Stimulated activated naive B cell treated with anti-CD40 and anti-IgM and Interleukin-4, amounts not matched to agents 10 μg/mL and 1 μg/mL and 100 μg/mL, for 72 hours (primary cell): ENCODE measurements at places on chromosomes 7 and 10.

DNA sequence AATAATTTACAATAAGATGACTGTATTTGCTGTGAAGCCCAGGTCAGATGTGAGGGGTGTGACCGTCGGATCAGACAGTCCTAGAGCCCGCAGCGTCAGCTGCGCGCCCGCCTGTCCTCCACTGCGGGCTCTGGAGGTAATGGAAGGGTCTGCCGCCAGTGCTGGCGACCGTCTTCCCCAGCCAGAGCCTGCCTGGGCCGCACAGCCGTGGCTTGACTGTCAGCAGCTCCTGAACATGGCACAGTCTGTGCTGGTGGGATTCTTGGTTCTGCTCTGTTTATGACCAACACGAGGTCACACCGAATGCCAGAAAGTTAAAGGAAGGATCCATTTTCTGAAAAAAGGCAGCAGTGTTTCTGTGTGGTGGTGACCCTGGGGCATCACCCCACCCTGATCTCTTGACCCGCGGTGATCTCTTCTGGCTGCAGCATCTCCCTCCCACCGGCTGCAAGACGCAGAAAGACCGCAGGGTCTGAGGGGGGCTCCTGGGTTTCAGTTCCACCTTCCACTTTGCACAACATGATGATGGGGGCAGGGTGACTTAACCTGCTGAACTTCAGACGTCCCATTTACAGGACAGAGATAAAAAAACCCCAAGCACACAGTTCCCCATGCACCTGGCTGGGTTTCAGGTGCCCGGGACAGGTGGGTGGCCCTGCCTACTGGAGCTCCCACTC, 103.7 kb downstream of the DNAJB6 start:
- DNase-seq: no peak

DNA sequence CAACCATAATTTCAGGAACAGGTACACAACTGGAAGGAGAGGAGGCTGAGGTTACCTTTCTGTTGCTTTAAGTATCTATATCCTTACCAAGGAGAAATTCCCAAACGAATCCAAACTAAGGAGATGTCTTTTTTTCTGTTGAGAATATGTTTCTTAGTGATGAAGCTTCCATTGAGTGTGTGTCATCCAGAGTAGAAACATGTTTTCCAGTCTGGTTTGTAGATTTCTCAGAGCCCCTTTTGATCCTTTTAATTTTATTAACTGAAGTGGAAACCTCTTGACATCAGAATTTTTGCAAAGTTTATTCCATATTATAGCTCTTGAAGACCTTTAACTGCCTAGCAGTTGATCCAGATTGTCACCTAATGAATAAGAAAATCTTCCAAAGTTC, 207.1 kb upstream of the FERD3L start:
- DNase-seq: no peak

- DNase-seq: peak; percentile 1
Measured at GRCh38 chr10:17428351-17429097, 25.9 kb downstream of the ST8SIA6 start.

DNA sequence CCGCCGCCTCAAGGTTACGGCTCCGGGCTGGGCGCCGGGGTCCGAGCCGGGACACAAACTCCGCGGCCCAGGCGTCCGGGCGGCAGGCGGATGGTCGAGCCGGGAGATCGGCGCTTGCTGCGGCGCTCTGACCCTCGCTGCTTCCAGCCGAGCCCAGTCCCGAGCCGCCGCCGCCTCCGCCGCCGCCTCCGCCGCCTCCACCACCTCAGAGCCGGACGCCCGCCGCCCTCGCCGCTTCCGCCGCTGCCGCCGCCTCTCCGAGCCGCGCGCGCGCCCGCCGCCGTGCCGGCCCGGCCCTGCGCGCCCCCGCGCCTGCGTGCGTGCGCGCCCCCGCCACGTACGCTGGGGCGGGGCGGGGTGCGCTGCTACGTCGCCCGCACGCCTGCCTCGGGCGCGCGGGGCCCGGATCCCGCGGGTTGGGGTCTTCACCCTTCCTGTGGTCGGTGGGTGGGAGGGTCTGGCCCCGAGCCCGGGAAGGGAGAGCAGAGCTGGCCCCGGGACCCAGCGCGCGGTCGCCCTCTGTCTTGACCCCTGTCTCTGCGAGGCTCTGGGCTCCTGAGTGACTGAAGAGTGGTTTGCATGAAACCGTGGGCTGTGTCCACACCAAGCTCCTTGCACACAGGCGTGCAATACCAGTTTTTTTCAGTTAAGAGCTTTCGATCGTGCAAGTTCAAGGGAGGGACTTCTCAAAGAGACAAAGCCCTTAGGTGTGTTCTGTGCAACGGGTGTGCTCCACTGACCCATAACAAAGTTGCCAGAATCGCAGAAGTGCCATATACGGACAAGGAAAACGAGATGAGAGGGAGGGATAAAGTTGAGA, at the start of gene SMURF1:
Gene SMURF1, minus strand, starts transcription at position 256 of the 820 bp plus-strand sequence. CDS start 328 bp downstream, outside the sequence.
- DNase-seq: peak; percentile 71

DNA sequence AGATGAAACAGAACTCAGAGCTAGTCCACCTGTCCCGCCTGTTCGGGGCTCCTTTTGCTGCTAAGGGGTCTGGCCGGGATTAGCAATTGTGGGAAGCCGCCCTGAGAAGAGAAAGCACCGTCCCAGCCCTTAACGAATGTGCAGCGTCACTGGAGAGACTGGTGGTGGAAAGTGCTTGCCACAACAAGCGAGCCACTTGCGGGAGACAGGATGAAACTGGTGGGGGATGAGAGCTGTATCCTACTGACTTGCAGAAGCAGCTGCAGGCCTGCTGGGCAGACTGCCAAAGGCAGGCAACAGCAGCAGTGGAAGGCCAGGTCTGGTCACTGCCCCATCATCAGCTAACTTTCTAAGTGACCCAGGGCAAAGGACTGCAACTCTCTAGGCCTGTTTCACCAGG, 95.4 kb downstream of the FAM53B start:
- DNase-seq: no peak

DNA sequence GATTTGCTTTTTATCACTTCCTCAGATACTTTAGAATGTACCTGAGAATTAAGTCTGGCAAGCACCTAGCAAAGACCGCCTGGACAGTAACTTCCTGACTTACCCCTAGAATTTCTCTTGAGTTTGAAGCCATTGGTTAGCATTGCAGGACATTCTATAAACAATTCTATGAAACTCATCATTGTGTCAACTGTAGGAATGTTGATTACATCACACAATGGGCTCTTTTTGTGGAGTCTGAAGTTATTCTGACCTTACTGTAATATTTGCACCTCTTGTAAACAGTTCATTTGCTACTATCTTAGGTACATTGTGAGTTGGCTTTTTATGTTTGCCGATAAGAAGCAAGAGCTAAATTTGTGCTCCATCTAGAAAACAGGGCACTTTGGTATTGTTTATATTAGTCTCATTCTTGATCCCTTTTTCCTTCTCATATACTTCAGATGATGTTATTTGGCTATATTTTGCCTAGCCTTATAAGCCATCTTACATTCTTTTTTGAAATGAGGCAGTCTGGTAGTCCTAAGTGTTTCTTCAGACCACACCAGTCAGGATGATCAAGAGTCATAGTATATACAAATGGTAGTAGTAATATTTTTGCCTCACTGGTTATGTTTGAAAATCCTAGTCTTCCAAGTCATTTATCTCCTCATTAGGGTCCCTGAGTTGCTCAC, 52.4 kb downstream of the CASD1 start:
- no peak for DNase-seq

GRCh38 chr7:157008206-157009169, 2.0 kb downstream of the MNX1 start:
- DNase-seq: no peak

- no peak for DNase-seq
Measured at GRCh38 chr7:55097100-55097499, 78.3 kb downstream of the EGFR start.

GRCh38 chr7:151245360-151246101, 3.0 kb downstream of the SMARCD3 start:
- DNase-seq: no peak

- no peak for DNase-seq
Measured at GRCh38 chr10:44467090-44467489, 82.2 kb upstream of the CXCL12 start.

GRCh38 chr7:38565289-38565688, 65.9 kb downstream of the AMPH start:
- no peak for DNase-seq

- DNase-seq: no peak
Measured at GRCh38 chr10:121296881-121297585, 301.2 kb downstream of the FGFR2 start.

DNA sequence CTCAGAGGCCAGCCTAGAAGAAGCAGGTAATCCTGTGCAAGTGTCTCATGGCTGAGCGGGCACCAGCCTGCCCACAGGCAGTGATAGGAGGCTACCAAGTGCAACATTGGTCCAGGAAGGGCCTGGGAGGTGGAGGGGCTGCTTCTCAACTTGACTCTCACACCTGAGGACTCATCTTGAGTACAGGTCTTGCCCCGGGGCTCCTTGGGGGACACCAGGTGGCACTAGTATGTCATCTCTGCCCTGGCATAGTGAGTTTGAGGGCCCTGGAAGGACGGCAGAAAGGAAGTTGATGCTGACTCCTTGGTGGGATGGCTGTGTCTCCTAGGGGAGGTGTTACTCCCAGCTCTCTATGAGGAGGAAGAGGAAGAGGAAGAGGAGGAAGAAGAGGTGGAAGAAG, 2.3 kb downstream of the CCDC136 start:
- no peak for DNase-seq

- no peak for DNase-seq
Measured at GRCh38 chr10:97058521-97058920, 127.2 kb downstream of the SLIT1 start.

- no peak for DNase-seq
Measured at GRCh38 chr10:67079126-67079525, 153.3 kb downstream of the LRRTM3 start.

DNA sequence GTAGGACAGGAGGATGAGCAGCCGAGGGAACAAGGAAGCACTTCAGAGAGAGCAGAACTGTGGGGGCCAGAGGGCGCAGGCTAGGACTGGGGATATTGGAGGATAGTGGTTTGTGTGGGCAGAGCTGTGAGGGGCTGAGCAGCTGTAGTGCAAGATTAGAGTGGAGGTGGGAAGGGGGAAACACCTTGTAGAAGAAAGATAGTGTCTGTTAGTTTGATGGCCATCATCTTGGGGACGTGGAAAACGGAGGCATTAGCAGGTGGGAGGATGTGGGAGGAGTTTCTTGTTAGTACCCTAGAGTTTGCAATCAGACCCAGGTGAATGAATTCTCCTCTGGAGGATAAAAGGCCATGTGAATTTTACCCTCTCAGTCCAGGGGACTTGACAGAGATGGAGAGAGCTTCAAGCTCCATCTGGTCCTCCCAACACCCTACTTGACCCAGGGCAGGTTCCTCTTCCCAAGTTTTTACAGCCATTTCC, 34.0 kb downstream of the PRSS2 start:
- DNase-seq: peak; percentile 29

- no peak for DNase-seq
Measured at GRCh38 chr7:68205826-68206225, 1209.2 kb downstream of the TYW1 start.

DNA sequence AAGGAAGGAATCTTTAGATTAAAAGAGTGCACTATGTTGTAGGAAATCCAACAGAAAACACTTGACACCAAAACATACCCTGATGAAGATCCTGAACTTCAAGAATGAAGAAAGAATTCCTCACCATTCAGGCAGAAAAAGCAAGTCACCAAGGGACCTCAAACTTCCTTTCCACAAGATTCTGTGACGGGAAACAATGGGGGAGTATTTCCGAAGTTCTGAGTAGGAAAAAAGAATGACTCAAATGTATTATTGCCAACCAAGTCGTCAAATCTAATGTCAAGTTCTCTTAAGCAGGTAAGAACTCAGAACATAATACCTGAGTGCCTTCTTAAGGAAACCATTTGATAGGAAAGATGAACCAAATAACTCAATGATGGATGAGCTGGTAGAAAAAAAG, 44.7 kb upstream of the MTURN start:
- DNase-seq: no peak

DNA sequence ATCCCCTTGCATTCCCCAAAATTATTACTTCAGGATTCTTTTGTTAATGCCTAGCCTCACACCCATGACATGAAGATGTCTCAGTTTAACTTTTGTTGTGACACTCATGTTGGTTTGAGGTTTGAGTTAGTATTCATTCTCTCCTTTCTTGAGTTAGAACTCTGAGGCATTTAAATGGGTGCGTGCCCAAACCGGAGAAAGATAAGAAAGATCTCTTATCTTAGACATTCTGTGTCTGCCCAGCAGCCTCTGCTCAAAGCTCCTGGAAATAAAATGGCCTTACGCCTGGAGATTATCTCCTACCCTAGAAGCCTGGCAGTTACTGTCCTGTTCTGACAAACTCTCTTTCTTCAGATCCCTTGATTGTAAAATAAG, 26.3 kb downstream of the WBP1L start:
- DNase-seq: no peak

DNA sequence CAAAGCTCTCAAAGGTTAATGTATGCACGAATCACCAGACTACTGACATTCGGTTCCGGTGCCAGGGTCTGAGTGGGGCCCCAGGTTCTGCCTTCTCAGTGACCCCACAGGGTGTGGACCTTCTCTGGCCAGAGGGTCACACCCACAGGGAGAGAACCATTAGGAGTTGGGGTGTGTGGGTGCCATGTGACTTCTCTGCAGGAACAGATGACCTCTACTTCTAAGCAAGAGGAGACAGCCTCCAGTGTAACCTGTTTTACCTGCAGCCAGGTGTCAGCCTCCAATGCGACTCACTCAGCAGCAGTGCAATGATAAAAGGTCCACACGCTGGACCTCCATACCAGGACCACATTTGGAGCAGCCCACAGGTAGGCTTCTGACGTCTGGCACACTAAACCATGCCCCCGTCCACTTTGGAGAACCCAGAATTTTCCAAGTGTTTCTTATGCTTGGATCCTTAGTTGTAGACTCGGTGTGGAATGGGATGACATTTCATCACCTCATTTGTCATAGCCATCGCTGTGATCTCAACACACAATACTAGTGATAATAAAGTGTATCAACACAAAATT, 16.2 kb upstream of the INSIG1 start:
- DNase-seq: no peak

DNA sequence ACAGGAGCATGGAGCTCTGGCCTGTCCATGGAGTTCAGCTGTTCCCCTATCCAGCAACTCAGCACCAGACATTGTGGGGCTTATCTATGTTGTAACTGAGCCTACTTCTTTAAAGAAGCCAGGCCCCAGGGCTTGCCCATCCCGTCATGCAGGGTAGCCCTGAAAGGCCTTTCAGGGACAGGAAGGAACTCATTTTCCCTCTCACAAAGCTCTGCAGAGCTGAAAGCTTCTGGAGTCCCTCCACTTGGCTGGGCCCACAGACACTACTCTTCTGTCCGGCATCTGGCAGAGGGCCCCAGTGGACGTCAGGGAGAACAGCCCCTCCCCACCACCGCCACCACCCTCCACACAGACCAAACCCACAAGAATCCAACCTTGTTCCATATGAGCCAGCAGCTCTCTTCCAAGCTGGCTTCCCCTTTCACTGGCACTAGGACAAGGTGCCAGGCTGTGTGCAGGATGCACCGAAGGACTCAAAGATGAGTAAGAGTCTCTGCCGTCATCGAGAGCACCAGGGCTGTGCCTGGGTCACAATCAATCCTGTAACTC, 33.1 kb downstream of the DENND2A start:
- no peak for DNase-seq

GRCh38 chr7:71851776-71852498, 560.2 kb downstream of the CALN1 start:
- DNase-seq: no peak
